Activated naive CD4-positive, alpha-beta T cell treated with anti-CD3 and anti-CD28 coated beads, Interleukin-2, amount 50 U/mL, for 72 hours (primary cell): ENCODE measurements at places on chromosomes 16 and 17. TPM values are rescaled to one million over a fixed set of nuclear protein-coding genes. Genes with fewer than 3 reads are reported as not detected.

DNA sequence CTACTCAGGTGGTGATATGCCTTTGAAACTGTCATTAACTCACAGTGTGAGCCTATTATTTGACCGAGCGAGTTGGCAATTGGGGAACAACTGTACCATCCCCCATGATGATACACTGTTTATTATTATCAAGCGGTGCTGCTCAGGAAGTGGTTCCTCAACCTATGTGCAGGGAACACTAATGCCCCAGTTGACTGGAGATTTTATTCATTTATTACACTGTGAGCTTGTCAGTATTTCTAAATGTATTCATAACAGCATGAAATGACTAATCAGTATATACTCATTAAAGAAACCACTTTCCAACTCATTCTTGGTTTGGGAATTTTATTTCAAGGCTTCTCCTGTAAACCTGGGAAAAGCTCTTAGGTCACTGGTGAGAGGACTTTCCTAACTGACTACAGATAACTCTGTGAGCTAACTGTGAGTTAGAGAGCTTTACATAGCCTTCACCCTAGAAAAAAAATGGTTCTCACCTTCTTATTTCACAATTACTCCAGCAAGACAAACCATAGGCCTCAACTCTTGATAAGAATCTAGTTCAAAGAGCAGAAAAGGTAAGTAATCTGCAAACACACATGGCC, 42.4 kb downstream of the NXPH3 start:
- no peak for DNase-seq

GRCh38 chr16:11743308-11744074, 834 bp upstream of the TXNDC11 start:
- DNase-seq: peak; percentile 12

GRCh38 chr17:82087961-82088837, 9.8 kb downstream of the FASN start:
- no peak for DNase-seq

The FA2H gene
- total RNA-seq: not detected

The CCR7 gene
- 287 TPM for total RNA-seq
